ENCODE measurements at places on chromosomes 7 and 10.

DNA sequence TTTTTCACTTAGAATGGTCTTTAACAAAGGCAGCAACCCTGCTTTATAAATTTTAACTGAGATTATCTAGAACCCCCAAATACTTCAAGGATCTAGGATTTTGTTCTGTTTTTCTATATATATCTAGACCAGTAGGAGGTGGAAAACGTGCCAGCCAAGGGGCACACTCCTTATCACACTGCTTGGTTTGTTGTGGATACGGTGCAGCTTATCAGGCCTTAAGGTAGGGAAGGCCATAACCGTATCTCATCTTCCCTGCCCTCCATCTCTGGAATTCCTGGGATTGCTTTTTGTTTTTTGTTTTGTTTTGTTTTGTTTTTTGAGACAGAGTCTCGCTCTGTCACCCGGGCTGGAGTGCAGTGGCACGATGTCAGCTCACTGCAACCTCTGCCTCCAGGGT, 75.4 kb downstream of the MPLKIP start:
- no peak for DNase-seq

DNA sequence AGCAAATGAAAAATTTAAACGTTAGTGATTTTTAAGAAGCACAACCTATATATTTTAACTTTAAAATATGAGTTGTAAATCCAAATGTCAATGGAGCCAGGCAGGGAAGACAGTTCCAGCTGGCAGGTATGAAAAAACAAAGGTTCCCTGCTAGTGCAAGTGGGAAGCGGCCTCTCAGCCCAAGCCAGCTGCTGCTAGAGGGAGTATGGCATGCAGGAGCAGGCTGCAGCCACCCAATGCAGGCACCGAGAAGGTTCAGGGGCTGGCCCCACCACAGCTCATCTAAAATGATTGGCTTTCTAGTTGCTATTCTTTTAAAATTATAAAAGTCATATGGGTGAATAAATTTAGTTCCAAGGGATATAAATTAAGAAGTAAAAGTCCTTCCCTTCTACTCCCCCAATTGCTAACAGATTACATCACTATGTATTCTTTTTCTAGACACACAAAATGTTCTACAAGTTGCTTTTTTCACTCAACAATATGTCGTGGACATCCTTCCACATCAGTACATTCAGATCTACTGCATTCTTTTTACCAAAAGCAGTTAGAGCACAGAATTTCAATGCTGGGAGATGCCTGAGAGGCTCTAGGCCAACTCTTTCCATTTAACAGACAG, 69.3 kb downstream of the SGMS1 start:
- DNase-seq, result no peak

DNA sequence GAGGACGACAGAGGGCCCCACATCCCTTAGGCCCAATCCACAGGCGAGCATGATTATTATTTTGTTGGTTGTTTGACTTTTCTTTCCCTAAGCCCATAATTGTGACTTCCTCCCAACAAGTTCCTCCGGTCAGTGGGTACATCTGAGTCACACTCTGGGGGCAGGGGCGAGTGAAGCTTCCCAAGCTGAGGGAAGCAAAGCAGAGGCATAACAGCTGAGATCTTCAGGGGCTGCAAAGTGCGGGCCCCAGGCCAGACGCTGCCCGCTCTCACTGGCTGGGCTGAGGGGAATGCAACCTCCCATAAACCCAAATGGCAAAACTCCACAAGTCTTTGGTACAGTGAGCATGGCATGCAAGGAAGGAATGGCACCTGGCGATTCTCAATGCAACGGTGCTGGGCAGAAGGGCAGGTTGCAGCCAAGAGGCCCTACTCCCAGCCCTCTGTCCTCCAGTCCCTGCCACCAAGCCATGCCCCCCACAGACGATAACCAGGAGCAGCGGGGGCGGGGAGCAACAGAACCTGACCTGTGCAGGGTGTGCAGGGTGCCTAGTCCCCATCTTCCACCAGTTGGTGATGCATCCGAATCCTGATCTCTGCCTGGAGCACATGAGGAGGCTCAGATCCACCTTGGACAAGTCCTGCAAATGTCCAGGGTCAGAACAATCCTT, 25.3 kb downstream of the TNS3 start:
- DNase-seq, result no peak

DNA sequence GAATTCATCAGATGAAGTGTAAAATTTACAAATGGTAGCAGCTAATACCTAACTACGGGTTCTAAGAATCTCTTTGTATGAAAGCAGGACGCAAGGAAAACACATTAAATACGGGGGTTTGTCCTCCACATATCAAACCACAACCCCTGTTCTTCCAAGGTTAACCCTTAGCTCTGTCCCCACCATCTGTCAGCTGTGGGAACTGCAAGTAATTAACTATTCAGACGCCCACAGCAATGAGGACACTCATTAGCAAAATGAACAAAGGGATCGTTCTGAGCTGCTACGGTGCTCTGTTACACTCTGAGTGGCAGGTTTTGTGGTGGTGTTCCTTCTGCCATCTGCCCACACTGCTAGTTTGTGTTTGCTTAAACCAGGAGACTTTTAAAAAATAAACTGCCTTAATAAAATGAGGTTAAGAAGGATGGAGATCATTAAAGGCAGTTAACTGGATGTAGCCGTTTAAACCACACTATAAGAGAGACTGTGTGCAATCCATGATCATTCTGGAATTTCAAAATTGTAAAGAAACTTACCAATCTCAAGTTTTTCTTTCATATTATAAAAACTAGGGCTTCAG, 51.4 kb downstream of the C10orf67 start:
- DNase-seq, result peak; percentile 38

- DNase-seq, result no peak
These were observed 219.6 kb upstream of the SHH start for GRCh38 chr7:156031679-156032478.

- no peak for DNase-seq
These were observed 7.1 kb upstream of the ZMIZ1 start for GRCh38 chr10:79061441-79062315.

DNA sequence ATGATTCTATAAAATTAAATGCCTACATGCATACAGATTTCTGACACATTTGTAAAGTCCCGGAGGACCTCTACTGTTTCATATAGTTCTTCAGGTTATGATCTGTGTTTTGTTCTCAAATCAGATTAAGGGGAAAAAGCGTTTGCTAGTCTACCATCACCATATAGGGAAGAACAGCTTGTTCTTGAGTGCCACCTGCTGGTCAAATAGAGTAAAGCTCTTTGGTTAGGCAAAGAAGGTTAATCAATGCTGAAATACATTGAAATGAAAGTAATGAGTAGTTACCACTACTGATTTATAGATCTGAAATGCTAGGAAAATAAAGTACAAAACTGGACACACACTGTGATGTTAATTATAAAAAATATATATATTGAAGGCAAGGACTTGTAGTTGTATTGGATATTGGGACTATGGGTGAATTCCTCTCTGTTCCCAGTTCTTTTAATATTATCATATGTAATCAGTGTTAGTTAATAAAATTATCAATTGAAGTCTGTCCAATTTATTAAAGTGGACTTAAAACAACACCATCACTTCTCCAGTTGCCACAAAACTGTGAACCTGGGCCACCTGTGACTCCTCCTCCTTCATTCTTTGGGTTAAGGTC, 72.6 kb upstream of the PDLIM1 start:
- DNase-seq, result peak; percentile 81

- DNase-seq, result no peak
These were observed 21.5 kb downstream of the CYP26A1 start for GRCh38 chr10:93095225-93095624.

DNA sequence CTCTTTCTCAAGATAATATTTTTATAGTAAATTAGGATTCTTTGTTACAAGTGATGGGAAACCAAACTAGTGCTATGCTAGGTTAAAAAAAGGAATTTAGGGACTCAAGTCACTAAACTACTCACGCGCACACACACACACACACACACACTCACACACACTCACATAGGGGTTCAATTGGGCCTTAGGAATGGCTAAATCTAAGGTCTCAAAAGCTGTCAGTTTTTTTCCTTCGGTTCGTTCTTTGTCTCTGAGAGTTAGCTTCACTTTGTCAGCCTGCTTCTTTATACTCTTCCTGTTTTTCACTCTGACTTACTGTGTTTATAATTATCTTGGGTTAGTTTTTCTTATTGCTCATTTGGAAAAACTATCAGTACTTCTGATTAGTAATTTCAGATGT, 138.9 kb downstream of the ADK start:
- DNase-seq, result no peak

GRCh38 chr10:17162828-17163227, 33.2 kb upstream of the CUBN start:
- no peak for DNase-seq

DNA sequence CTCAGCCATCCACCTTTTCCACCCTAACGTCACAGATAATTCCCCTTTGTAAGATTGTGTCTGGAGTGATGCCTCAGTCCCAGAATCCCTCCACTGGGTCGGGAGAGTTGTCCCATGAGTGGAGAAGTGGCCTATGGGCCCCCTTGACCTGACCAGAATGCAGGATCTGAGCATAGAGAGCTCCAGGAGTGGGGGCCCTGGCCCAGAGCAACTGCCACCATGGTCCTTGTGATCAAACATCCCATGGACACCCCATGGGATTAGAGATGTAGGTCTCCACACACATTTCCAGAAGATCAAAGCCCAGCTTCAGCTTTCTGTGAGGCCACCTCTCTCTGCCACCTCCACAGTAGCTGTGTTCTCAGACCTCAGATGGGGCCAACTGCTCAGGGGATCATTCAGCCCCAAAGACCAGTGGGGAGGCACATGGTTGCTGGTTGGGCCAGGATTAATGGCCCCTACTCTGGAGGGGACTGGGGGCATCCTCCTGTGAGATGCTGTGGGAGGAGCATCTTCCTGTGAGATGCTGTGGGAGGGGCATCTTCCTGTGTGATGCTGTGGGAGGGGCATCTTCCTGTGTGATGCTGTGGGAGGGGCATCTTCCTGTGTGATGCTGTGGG, 28.5 kb upstream of the DPYSL4 start:
- DNase-seq, result no peak

- no peak for DNase-seq
These were observed 75.5 kb upstream of the AGK start for GRCh38 chr7:141475679-141476078.

GRCh38 chr7:54426406-54426805, 115.8 kb upstream of the VSTM2A start:
- DNase-seq, result no peak

DNA sequence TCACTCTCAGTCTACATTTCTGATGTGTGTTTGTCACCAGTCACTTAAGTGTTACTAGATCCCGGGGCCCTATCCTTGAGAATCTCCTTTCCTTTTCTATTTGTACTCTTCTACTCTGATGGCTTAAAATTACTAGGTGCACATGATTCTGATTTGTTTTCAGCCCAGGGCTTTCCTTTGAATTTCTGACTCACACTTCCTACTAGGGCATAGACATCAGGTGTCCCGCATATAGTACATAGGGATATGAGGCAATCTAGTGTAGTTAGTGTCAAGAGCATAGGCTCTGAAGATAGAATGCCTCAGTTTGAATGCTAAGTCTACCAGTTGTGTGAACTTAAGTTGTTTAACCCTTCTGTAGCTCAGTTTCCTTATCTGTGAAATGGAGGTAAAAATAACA, 49.4 kb upstream of the LRRN3 start:
- DNase-seq, result no peak

GRCh38 chr7:87287738-87288341, 57.6 kb upstream of the CROT start:
- no peak for DNase-seq

DNA sequence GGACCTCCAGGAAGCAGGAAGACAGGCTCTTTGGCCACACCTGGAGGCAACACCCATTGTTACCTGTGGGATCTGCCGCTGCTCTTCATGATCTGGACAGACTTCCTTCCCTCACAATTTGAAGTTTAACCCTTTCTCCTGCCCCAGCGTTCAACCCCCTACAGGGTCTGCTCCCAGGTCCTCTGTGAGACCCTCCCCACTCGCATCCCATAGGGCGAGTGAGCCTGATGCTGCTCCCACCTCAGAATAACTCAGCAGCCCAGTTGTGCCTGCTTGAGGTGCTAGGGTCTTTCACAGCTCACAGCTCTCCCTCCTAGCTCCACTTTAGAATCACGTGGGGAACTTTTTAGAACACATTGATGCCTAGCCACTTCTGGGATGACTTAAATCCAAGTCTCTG, 61.8 kb upstream of the C10orf90 start:
- DNase-seq, result no peak

- no peak for DNase-seq
These were observed 790.3 kb downstream of the GRM8 start for GRCh38 chr7:126462405-126462804.

DNA sequence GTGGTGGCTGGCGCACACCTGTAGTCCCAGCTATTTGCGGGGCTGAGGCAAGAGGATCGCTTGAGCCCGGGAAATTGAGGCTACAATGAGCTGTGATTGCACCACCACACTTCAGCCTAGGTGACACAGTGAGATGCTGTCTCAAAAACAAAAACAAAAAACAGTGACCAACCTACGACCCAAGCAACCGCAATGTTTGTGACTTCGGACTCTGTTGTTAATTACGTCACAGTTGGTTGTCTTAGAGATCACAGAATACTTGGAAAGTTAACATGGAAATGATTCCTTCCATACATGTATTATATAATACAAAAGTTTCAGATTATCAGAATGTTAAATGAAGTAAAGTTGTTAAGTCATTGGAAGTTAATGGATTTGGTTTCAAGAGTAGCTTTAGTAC, 106.2 kb downstream of the REEP3 start:
- no peak for DNase-seq

- no peak for DNase-seq
These were observed 132.2 kb downstream of the ZNF365 start for GRCh38 chr10:62506371-62506770.

DNA sequence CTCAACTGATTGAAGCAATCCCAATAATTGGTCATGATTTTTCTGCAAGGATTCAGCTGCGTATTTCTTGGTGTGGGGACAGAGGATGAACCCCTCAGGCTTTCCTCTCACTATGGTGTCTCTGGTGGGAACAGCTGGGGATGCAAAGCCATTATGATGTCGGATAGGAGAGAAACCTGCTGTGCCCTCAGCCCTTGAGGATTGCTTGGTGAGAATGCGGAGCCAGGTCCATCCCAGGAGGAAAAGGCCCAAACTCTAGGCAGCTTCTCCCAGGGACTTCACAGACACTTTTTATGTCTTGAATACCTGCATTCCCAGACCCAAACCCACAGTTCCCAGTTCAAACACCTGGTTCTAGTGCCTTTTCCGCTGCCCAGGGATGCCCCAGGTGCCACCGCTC, 302.0 kb downstream of the WDR37 start:
- no peak for DNase-seq

- no peak for DNase-seq
These were observed 16.4 kb upstream of the PDSS1 start for GRCh38 chr10:26681076-26681475.

DNA sequence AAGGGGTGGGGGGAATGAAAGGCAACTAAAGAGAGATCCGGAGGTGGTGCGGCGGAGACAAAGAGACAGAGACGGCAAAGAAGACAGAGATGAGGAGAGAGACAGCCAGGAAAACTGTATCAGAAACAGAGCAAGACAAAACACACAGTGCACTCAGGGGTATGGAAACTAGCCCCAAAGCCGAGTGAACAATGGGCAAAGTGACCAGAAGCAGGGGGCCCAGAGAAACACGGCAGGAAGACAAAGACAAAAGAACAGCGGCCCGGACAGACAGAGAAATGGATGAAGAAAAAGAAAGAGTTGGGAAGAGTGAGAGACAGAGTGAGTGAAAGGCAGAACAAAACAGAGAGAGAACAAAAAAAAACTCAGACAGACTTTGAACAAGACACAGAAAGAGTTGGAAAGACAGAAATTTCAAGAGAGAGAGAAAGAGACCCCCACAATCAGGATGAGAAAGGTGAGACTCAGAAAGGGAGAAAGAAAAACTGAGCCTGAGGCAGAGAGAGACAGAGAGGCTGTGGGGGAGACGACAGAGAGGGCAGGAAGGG, 60.6 kb upstream of the PAX2 start:
- DNase-seq, result no peak

- no peak for DNase-seq
These were observed 46.8 kb downstream of the CH25H start for GRCh38 chr10:89160339-89160738.
